Right lobe of liver (tissue), 6 donors: ENCODE measurements at places on chromosomes 12 and 14.
A peak's percentile ranks its signal among the peaks of the same experiment; 100 is the strongest.

DNA sequence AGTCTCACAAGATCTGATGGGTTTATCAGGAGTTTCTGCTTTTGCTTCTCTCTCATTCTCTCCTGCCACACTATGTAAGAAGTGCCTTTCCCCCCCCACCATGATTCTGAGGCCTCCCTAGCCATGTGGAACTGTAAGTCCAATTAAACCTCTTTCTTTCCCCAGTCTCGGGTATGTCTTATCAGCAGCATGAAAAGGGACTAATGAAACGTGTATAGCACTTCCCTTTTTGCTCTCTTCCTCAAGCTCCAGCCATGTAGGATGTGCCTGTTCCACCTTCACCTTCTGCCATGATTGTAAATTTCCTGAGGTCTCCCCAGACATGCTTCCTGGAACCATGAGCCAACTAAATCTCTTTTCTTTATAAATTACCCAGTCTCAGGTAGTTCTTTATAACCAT, 7.0 kb upstream of the CRACR2A start:
- DNase-seq: no peak

- no peak for DNase-seq
These were observed 1.7 kb downstream of the OLR1 start for GRCh38 chr12:10170216-10170615.

GRCh38 chr12:2501464-2502191, 293.1 kb upstream of the FKBP4 start:
- peak; percentile 32 for DNase-seq

GRCh38 chr14:71403656-71404055, 496.4 kb downstream of the PCNX1 start:
- DNase-seq: no peak

DNA sequence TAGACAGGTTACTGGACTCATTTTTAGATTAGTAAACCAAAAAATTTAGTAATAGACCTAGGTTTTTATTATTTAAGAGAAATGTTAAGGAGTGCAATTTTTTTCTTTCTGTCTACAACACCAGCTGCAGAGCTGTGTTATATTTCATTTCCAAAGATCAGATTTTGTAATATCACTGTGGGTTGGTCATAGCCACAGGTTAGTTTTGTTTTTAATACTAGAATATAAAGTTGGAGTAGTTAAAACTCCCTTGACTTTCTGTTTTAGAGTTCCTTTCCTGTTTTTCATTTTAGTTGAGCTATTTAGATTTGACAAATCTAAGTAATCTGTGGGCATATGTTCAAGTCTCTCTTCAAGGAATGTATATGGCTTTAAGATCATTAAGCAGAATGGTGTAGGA, 30.7 kb upstream of the GARIN2 start:
- no peak for DNase-seq

DNA sequence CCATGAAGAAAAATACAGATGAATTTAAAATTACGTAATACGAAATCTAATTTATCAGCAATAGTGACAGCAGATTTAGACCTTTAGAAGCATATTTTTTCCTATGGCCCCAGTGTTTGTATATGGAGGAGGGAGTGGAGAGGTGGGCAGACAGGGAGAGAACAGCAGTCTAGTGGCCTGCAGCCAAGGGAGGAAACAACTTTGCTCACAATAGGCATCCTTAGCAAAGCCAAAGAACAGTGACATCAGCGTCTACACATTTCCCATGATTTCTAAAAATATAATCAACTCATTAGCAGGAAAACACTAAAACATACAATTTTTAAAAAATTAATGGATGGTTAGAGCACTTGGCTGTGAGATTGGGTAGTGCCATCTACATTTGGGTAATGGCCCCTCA, 622.6 kb upstream of the ATP2B1 start:
- no peak for DNase-seq

- DNase-seq: no peak
These were observed 35.3 kb downstream of the STX2 start for GRCh38 chr12:130803702-130804101.

- no peak for DNase-seq
These were observed 22.2 kb downstream of the PLBD1 start for GRCh38 chr12:14545144-14546124.

DNA sequence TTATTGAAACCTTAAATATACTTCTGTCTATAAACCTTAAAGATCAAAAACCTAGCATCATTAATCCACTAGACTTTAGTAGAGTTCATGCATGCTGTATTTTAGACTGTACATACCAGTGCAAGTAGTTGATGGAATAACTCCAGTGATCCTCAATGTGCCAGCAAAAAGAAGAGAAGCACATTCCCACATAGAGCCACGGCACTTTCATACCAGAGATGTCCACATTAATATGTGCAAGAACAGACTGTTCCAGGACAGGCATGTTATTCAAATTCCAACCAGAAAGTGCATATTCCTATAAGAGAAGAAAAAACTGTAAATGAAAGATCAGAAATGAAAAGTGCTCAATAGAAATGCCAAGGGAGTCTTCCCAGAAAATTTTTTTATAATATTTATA, 55.0 kb downstream of the KDM5A start:
- DNase-seq: no peak

DNA sequence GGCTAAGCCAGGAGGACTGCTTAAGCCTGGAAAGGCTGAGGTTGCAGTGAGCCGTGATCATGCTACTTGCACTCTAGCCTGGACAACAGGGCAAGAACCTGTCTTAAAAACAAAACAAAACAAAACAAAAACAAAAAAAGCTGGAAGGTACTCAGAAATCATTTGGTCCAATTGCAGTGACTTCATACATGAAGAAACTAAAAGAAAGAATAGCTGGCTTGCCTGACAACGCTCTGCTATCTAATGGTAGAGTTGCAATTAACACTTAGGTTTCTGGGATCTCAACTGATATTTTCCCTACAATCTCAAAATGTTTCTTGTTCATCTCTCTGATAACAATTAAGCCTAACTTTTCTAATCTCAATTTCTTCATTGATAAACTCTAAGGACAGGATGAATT, 13.7 kb downstream of the EEA1 start:
- no peak for DNase-seq

- no peak for DNase-seq
These were observed 95.1 kb upstream of the RFX4 start for GRCh38 chr12:106487664-106488063.

DNA sequence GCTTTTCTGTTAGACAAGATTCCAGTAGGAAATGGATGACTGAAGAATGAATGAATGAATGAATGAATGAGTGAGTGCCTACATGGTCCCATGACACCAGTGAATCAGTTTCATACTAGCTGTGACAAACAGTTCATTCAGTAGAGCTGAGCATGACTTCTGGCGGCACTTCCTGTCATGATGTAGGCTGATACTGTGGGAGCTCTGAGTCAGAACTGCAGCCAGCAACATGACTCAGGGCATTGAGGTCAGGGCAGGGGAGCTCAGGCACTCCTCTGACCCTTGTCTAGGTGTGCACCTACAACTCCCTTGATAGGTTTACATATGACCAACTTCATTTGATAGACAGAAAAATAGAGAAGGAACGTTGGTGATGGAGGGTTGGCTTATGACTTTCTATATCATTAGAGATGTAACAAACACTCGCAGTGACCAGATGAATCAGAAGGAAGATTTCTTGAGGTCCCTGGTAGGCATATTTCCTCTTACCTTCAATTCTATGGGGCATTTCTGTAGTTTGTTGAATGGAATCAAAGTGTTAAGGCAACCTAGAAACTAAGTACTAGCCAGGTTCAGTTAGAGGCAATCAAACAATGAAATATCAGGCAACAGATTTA, 139.3 kb upstream of the ARHGAP5 start:
- peak; percentile 72 for DNase-seq

- DNase-seq: no peak
These were observed 36.3 kb downstream of the IL31 start for GRCh38 chr12:122137681-122138080.

- no peak for DNase-seq
These were observed 479.1 kb downstream of the ATP23 start for GRCh38 chr12:58420503-58420902.

DNA sequence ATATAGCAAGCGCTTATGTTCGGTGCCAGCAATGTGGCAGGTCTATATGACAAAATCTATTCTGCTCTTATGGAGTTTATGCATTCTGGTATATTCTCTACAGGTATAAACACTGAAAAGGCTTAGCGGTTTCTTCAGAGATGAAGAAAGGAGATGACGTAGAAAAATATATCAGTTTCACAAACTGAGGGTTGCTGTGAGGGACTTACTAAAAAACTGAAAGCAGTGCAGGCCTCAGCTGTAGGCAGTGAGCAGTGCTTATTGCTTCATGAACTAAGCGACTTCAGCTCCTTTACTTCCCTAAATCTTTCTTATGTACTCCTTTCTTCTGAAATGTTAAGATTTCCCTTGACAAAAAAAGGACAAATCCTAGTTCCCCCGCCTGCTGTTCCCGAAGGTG, 4.5 kb downstream of the DDX47 start:
- no peak for DNase-seq

- no peak for DNase-seq
These were observed 30.9 kb downstream of the GPHB5 start for GRCh38 chr14:63287666-63288483.

DNA sequence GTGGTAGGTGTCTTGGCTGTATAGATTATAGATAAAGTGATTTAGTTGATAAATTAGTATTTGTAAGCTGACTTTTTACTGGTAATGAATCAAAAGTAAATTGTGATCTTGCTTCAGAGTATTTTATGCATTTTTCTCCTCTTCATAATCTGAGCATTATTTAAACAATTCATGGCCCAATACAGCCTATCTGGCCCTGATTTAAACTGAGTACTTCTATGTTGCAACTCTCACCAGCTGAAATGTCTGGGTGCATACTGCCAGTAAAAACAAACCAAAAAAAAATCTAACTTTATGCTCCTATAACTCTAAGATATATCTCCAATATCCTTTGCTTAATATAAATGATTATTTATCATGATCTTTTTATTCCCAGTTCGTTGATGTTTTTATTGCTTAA, 86.6 kb downstream of the MIA2 start:
- DNase-seq: no peak

GRCh38 chr12:47808050-47808449, 11.7 kb downstream of the HDAC7 start:
- DNase-seq: no peak

GRCh38 chr12:124527861-124528561, 39.4 kb downstream of the NCOR2 start:
- no peak for DNase-seq

DNA sequence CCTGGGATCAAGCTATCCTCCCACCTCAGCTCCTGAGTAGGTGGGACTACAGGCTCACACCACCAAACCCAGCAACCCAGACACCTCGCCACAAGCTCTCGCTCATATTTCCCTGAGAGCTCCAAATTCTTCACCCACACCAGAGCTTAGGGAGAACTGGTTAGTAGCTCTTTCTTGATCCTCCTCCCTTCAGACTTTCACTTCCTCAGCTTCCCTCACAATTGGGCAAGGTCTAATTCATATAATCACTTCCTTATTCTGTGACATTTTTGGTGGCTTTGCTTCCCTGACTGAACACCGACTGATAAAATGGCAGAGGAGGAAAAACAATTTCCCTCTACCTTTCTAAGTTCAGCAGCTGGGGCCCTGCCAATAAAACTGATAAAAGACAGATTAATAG, 88.5 kb downstream of the GXYLT1 start:
- no peak for DNase-seq

- no peak for DNase-seq
These were observed 254.8 kb downstream of the MSRB3 start for GRCh38 chr12:65533177-65533883.

- peak; percentile 56 for DNase-seq
These were observed 25.1 kb upstream of the CRIP2 start for GRCh38 chr14:105449276-105450122.

DNA sequence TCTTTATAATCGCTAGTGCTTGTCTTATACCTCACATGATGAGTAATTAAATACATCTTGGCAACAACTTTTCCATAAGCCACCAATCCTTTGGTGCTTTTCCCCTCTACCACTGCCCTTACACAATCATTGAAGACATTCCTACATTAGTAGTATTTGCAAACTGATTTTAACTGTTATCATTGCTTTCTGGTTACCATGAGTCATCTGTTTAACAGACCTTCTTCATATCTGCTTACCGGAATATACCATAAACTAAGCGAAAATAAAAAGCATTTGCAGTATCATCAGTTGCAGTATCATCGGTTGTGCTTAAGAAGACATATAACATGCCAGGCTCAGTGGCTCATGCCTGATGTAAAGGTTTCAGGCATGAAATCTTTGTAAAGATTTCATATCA, 54.8 kb upstream of the PLEKHA5 start:
- no peak for DNase-seq

DNA sequence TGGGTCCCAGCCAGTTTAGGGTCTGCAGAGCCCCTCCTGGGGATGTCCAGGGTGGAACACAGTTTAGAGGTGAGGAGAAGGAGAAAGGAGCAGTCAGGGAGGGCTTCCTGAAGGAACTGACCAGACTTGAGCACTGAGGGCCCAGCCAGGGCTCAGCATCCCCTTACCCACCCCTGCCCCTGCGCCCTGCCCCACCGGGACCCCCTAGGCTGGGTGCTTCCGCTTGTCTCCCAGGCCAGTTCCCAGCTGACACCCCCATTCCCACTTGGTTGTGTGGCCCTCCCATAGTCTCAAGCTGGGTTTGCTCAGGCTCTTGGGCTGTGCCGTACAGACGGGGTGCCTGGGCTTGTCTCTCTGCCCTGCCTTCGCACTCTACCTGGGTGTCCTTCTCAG, 26.3 kb upstream of the KIF26A start:
- DNase-seq: no peak

GRCh38 chr14:72892879-72893635, 844 bp downstream of the DPF3 start:
- peak; percentile 70 for DNase-seq

GRCh38 chr14:93049867-93050331, 65.8 kb downstream of the ITPK1 start:
- DNase-seq: peak; percentile 44

- DNase-seq: no peak
These were observed 32.6 kb upstream of the NTF3 start for GRCh38 chr12:5399266-5399665.

DNA sequence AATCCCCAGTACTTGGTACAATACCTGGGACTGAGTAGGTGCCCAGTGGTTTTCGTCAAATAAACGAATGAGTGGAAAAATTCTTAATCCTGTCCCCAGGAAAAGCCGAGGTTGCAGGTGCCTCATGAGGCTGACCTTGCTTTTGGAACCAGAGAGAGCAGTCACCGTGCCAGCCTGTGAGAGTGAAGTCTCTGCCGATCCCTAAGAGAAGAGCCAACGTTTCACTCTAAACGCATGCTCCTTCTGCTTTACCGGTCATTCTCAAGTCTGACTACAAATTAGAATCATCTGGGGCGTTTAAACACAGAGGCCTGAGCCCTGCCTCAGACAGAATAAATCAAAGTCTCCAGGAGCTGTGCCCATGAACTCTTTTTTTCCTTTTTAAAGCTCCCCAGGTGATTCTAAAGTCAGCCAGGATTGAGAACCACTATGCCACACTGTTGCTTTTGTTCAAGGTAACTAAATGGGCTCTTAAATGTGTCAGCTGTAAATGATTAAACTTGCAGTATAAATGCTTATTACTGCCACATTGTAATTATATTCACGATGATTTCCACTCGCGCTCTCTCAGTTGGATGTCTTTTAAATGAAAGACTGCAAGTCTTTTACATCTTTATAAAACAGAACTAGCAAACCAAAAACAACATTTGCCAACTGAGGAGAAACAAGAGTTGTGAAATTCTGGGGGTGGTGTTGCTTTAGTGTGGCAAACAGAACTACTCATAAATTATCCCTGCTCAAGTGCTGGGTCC, 26.9 kb downstream of the TCP11L2 start:
- DNase-seq: no peak
